Stimulated activated CD8-positive, alpha-beta memory T cell treated with anti-CD3 and anti-CD28 coated beads, Interleukin-7, amount 100 ng/mL, for 1 hour (primary cell): ENCODE measurements at places on chromosomes 3 and 15.

DNA sequence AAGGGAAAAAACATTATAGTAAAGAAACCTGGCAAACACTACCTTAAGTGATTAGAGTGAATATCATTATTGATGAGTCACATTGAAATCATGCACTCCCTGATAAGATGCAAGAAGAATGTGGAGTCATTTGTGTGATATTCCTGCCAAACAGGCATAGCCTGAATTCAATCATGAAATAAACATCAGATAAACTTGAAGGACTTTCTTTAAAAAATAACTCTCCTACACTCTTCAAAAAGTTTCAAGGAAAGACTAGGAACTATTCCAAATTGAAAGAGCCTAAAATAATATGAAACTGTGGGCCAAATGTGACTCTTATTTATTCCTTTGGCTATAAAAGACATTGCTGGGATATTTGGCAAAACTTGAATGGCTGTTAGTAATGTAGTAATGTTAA, 625.7 kb upstream of the LMCD1 start:
- no peak for DNase-seq

- no peak for DNase-seq
These were observed 64.2 kb downstream of the ISG20 start for GRCh38 chr15:88702983-88703382.

GRCh38 chr3:32991781-32992180, 40.3 kb downstream of the CCR4 start:
- DNase-seq, result no peak

- no peak for DNase-seq
These were observed 106.6 kb upstream of the ALDH1A3 start for GRCh38 chr15:100772892-100773520.

- DNase-seq, result no peak
These were observed 46.0 kb downstream of the ALDH1L1 start for GRCh38 chr3:126134219-126134975.
